ENCODE measurements at places on chromosomes 12 and 14. TPM values are rescaled to one million over a fixed set of nuclear protein-coding genes. Genes with fewer than 3 reads are reported as not detected.

Gene EXOC3L4
- total RNA-seq, result not detected

DNA sequence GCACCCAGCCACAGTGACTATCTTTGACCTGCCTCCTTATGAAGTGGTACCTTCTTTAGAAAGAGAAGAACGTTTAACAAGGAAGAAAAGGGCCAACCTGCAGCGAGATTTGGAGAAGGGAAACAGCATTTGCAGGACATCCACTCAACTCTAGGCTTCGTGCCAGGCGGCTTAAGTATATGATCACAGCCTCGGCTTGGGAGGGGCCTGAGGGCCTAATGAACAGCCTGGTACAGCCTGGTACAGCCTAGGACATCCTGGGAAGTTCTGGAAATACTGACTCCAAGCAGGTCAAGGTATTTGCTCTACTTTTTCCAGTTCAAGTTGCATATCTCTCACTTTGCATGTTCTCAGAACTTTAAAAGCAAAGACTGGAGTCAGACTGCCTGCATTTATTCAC lies 16.1 kb downstream of the HCAR2 start:
- no peak for DNase-seq

- DNase-seq, result peak; percentile 86
Observed at GRCh38 chr12:6871052-6871957, 1.8 kb downstream of the SPSB2 start.

- DNase-seq, result no peak
Observed at GRCh38 chr12:2678426-2678825, 116.3 kb upstream of the FKBP4 start.

GRCh38 chr12:125092108-125092871 lies 27.1 kb downstream of the AACS start:
- DNase-seq, result no peak

DNA sequence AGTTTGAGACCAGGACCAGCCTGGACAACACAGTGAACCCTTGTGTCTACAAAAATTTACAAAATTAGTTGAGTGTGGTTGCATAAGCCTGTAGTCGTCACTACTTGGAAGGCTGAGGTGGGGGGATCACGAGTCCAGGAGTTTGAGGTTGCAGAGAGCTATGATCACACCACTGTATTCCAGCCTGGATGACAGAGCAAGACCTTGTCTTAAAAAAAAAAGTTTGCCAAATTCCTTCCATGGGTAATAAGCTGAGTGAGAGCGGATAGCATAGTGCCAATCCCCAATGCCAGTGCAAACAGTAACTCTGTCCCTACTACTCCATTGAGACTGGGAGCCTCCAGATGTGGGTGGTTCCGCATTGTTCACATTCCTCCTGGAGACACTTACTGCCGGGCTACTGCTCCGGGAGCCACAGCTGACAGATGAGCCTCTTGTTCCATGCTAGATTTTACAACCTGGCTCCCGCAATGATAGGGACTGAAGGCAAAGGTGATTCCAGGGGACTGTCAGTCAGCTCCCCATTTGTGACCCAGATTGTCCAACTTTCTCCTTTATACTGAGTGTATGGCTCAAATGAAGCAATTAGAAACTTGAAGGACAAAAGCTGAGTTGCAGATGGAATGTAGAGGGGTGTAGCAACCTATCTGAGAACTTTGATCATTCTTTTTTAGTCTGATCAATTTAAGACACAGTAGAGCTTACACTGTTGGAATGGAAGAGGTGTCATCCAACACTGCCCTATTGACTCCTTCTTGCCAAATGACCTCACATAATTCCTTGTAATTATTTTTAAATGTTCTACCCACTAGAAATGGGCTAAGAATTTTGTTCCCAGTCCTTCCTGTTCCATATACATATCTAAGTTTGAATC lies 13.4 kb upstream of the FRMD6 start:
- DNase-seq, result no peak

Gene HOXC4
- total RNA-seq, result not detected

DNA sequence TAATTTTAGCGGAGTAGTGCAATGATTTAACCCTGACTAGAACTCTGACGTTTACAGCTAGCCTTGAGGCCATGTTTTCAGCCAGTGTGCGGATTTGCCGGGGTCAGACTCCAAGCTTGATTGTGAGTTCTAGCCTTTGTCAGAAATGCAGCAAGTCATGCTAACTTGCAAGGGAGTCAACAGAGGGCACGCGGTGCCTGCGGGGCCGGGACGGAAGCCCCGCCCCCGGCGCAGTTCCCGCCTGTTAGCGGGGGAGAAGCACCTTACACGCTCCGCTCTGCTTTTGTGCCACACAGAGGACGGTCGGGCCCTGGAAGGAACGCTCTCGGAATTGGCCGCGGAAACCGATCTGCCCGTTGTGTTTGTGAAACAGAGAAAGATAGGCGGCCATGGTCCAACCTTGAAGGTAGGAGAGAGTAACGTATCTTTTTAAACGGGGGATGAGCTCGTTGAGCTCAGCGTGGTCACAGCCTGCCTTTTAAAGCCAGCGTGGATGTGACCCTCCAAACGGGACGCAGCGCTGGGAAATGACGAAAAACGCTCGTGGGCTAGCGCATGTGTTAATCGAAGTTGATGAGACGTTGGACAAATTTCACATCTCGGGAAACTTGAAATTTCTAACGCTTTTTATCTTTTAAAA lies 14.8 kb upstream of the EID3 start:
- peak; percentile 96 for DNase-seq

GRCh38 chr14:104931771-104932675 lies 7.3 kb downstream of the PLD4 start:
- no peak for DNase-seq
